ENCODE measurements at places on chromosomes 5 and 9.

DNA sequence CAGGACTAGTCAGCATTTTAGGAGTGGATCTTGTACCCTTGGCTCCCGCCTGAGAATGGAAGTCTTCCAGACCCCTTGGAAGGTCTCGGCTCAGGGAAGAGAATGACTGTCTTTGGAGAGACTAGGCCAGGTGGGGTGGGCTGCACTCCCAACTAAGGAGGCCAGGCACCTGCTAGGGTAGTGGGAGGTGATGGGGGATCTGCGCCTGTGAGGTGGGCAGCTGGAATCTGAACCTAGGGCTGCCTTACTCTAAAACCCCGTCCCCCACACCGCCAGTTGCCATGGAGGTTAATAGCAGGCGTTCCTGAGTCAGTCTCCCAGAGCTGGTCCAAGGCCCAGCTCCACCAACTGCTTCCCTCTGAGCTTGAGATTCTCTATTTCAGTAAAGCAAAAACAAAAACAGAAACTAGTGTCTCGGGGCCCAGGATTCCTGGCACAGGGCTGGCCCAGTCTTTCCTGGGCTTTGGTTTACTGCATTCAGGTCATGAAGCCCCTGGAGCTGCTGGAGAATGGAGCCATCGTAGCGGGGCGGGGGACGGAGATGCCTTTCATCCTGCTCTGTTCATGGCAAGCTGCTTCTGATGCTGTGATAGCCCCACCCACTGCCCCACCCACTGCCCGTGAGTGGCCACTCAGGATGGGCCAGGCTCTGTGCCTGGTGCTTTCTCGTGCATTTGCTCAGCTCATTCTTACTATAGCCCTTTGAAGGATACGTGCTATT, 57.5 kb downstream of the DAB2IP start:
- DNase-seq, result peak; percentile 60

DNA sequence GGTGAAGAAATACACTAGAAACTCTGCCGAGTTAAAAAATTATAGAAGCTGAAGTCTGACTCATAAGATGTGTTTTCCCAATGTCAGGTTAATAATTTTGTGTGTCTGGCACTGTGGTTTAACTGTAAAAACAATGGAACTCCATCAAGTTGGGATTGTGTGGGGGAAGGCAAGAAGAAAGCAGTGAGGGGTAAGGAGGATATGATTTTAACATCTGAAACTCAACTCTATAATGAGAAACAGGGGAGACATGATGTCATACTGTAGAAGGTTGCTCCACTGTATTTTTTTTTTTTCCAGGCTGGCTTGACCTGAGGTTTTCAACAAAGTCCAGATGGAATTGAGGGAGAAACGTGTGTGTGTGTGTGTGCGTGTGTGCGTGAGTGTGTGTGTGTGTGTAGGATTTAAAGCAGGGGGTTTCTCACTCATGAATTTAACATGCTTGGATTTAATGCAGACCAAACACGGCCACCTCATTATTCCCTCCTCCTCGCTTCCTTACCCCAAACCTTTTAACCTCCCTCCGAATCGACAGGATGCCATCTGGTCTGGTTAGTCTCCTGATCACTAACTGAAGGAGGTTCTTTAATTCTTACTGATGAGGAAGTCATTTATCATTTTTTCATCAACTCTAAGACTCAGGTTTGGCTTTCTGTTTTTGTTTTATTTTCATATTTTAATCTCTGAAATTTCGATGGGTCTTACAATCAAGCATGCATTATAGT, 140.2 kb upstream of the LPAR1 start:
- DNase-seq, result no peak

DNA sequence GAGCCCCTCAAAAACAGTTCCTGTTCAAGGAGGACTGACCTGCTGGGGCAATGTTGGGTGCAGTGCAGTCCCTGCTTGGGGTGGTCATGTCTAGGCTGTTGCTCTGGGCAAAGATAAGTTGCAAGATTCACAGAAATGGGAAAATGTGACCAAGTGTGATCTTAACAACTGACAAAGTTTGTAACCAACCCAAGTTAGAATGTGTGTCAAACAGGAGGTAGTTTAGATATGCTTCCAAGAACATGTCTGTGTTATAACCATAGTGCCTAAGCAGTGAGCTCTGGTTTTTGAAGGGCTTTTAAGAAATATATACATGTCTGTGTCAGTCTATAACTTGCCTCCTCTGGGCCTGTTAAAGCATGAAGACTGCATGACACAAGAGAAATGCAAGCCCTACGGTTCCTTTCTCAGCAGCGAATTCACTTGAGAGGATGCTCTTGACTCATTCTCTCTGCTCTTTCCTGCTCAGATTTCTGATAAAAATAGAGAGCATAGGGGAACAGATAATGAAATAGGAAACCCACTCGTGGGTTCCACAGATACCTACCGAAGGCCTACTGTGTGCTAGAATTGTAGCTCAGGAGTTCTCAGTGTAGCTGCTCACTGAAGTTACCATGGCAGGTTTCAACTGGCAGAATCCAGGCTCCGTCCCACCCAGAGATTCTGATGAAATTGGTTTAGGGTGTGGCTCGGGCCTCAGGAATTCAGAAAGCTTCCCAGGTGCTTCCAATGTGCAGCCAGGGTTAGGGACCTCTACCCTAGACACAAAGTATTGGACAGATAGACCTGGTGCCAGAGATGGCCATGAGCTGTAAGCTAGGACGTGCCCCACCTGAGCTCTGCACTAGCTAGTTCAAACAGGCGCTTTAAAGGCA, 52.4 kb downstream of the ARHGEF37 start:
- no peak for DNase-seq

DNA sequence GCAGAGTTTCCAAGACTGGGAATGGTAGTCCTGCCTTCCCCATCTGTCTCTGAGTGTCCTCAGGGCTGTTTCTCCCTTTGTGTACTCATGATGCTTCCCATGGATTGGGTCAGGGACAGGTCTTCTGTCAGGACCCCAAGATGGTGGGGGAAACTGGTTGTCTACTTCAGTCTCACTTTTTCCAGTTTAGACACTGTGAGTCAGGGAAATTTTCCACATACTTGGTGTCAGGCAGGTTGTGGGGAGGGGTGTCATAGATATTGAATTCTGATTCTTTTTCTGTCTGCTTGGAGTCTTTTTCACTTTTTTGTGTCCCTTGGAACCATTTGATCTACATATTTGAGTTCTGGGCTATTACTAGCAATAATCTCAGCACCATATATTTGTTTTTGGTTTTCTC, 10.3 kb downstream of the POLK start:
- DNase-seq, result no peak

- no peak for DNase-seq
These were observed 74.1 kb upstream of the BASP1 start for GRCh38 chr5:17143335-17143734.

GRCh38 chr5:66224773-66225553, 80.9 kb downstream of the SREK1 start:
- no peak for DNase-seq

GRCh38 chr5:171946000-171946781, 60.2 kb downstream of the FBXW11 start:
- peak; percentile 62 for DNase-seq

DNA sequence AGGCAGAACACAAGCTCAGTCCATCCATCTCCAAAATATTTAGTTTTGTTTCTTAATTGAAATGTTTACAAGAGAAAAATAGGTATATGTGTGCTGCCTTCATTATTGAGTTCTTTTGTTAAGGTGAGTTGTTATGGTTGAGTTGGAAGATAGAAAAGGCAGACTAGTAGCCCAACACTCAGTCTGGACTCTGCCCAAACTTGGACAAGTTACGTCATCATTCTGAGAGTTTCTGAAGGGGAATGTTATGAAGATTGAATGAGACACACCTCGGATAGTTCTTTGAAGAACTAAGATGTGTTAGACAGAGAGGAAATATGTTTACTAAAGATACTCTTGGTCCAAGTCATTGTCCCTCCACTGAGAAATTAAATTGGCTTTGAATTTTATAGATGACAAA, 245.5 kb downstream of the KCTD16 start:
- no peak for DNase-seq

- no peak for DNase-seq
These were observed 45.2 kb upstream of the SHOC1 start for GRCh38 chr9:111839987-111840386.

GRCh38 chr5:131996210-131997025, 15.0 kb downstream of the ACSL6 start:
- no peak for DNase-seq

GRCh38 chr5:151318850-151319732, 15.5 kb upstream of the SLC36A3 start:
- peak; percentile 39 for DNase-seq

- no peak for DNase-seq
These were observed 130.7 kb upstream of the NR3C1 start for GRCh38 chr5:143533978-143534760.

- DNase-seq, result no peak
These were observed 26.9 kb upstream of the EXOC3 start for GRCh38 chr5:415928-416635.

DNA sequence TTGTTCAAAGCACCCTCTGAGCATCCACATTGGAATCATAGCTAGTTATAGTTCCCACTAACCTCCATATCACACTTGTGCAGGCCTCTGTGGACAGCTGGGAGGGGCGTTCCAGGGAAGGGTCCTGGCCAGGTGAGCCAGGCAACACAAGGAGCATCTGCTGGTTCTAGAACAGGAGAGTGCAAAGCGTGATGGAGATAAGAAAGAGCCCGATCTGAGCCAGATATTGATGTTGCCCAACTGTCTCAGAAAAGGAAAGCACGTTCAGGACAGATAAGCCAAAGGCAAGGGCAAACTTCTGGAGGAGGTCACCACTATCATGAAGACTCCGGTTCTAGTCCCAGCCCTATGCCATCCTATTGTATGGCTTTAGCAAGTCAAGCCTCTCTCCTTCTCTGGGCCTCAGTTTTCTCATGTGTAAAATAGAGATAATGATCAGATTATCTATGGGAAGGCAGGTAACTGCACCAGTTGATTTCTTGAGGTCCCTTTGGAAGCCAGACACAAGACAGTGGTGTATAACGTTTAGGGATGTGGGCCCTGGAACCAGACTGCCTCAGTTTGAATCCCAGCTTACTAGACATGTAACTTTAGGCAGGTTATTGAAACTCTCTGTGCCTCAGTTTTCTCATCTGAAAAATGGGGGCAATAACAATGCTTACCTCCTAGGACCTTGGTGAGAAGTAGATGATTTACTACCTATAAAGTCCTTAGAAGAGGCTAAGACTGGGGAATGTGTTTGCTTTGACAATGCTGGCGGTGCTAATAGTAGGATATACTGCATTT, 19.8 kb downstream of the GABBR2 start:
- no peak for DNase-seq

- DNase-seq, result no peak
These were observed 55.5 kb downstream of the ZFAND5 start for GRCh38 chr9:72309364-72310133.

GRCh38 chr9:34519321-34520020, 3.3 kb downstream of the ENHO start:
- peak; percentile 30 for DNase-seq

GRCh38 chr9:19512103-19512832, 103.5 kb downstream of the ACER2 start:
- no peak for DNase-seq

- DNase-seq, result no peak
These were observed 176.3 kb downstream of the MACROH2A1 start for GRCh38 chr5:135222771-135223170.

DNA sequence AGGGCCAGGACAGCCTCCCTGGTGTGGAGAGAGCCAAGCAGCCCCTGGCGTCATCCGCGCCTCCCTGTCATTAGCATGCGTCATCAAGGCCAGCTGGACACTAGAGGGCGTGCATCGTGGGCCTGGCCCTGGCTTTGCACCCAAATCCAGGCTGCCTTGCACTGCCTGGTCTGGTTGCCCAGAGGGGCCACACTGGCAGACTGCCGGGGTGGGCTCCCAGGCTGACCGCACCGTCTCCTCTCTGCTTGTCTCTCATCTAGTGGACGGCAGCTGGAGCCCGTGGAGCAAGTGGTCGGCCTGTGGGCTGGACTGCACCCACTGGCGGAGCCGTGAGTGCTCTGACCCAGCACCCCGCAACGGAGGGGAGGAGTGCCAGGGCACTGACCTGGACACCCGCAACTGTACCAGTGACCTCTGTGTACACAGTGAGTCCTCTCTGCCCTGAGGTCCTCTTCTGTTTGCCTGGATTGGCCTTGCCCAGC, 29.0 kb downstream of the HK3 start:
- DNase-seq, result peak; percentile 84

GRCh38 chr9:112711050-112711689, 6.7 kb downstream of the INIP start:
- DNase-seq, result peak; percentile 60

DNA sequence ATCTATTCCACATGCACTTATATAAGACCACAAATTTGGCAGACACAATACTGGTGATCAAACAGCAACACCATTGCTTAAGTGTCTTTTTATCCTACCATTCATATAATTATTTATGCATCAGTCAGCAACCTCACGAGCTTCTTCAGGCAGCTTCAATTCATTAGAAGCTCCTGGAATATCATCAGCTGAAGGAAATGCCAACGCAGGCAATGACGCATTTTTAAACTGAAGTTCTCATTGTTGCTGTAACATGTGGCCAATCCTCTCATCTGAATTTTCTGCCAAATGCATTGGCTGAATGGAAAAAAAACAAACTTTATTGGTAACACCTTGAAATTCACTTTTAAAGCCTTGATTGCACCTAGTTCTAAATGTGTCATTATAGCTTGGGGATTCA, 376.4 kb upstream of the RGMB start:
- no peak for DNase-seq

- no peak for DNase-seq
These were observed 16.8 kb downstream of the PHF2 start for GRCh38 chr9:93593144-93593658.

GRCh38 chr9:32161720-32162119, 222.7 kb upstream of the ACO1 start:
- DNase-seq, result no peak

DNA sequence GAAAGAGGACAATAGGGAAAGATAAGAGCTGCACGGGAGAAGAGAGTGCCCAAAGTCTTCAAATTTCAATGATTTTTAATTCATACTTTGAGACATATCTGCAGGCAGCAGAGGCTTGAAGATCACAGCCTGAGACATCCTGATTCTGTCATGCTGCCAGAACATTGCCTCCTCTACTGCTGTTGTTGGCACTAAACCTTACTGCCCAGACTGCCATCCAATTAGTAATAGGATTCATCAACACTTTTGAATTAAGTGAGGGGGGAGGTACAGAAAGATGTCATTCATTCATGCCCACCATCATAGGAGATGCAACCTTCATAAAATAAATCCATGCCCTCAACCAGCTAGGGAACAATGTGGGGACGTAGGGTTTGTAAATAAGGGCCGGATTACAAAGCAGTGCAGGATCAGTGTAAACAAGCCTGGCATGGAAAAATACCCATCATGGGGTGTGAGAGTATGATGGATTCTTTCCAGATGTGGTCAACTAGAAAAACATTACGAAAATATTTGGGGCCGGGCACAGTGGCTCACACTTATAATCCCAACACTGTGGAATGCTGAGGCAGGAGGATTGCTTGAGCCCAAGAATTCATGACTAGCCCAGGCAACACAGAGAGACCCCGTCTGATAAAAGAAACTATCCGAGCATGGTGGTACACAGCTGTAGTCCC, 122.1 kb upstream of the DAPK1 start:
- DNase-seq, result no peak

- DNase-seq, result no peak
These were observed 161.7 kb upstream of the MVB12B start for GRCh38 chr9:126164796-126165525.
